ENCODE measurements at places on chromosomes 4 and X.

- DNase-seq, result no peak
Observed at GRCh38 chrX:7133050-7133440, 14.5 kb upstream of the STS start.

GRCh38 chrX:135463937-135464336 is 42.2 kb downstream of the SMIM10L2A start:
- peak; percentile 5 for DNase-seq

GRCh38 chrX:123476611-123477219 is 256.1 kb downstream of the THOC2 start:
- DNase-seq, result no peak

- DNase-seq, result no peak
Observed at GRCh38 chr4:68404153-68404552, 43.1 kb upstream of the TMPRSS11E start.

GRCh38 chrX:2828344-2828958 is at the start of gene GYG2:
TSS of gene GYG2 (plus strand) at chrX:2828930. CDS start at chrX:2830189, 1,259 bp downstream.
- no peak for DNase-seq

- peak; percentile 15 for DNase-seq
Observed at GRCh38 chr4:74397748-74398426, 32.9 kb downstream of the EREG start.

DNA sequence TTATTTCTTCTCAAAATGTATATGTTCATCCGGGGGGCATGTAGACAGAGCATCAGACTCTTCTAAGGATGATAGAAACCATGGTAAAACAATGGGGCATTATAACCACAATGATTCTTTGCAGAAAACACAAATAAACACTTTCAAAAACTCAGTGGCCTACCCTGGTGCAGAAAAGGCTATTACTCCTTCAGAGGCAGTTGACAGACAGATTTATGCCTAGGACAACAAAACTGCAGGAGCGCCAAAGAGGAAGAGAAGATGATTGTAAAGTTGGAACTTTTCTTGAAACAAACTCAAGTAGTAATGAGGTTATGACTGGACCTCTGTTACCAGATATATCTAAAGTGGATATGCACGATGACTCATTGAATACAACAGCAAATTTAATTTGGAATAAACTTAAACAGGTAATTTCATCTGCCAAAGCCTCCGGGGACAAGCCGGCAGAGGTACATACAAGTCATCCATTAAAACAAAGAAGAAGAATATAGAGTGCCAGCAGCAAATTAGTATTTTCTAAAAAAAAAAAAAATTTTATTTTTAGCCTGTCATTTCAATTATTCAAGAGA is 1068.4 kb upstream of the INTU start:
- DNase-seq, result no peak

GRCh38 chr4:7399440-7400234 is 35.1 kb downstream of the PSAPL1 start:
- no peak for DNase-seq

- no peak for DNase-seq
Observed at GRCh38 chr4:2806390-2807355, 13.8 kb downstream of the SH3BP2 start.

- DNase-seq, result no peak
Observed at GRCh38 chr4:73883306-73883705, 14.1 kb downstream of the CXCL1 start.

DNA sequence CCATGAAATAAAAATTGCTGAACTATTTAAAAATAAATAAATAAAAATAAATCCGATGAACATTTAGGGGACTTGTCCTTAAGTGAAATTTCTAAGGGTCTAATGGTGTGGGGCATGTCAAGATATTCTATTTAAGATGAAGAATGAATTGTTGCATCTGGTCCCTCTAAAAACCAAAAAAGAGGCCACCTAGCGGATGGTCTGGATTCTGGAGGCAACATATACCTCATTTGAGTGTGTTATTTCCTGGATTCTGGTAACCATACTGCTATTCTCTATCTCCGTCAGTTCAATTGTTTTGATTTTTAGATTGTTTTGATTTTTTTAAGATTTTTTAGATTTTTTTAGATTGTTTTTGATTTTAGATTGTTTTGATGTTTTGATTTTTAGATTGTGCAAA is 28.3 kb downstream of the AGTR2 start:
- DNase-seq, result peak; percentile 6

DNA sequence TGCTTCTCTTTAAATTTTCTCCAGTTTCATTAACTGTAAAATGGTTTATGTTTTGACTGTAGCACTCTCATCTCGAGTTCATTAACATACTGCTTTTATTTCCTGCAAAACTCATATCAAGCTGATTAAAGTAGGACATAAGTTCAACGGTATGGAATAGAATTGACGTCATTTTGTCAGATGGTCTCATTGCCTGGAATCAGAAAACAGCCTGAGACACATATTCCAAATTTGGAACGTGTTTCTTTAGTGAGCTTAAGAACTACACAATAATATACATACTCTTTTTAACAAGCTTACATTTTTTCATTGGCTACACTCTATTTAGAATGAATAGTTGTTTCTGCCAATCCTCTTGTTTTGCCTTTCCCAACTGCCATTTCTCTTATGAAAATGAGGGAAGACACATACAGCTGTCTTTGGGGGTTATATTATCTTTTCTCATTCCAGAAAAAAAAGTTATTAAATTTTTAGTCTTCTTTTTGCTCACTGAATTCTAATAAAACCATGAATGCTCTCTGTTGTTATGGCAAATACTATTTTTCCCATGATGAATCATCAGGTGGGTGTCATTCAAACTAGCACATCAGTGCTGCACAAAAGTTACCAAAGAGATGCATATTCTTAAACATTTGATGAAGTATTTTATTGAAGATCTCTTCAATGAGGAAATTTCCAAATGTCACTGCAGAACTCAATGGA is 162.8 kb downstream of the GABRB1 start:
- DNase-seq, result no peak

GRCh38 chr4:124044330-124044729 is 647.7 kb downstream of the SPRY1 start:
- DNase-seq, result no peak

- DNase-seq, result peak; percentile 76
Observed at GRCh38 chr4:54091637-54092404, 8.1 kb upstream of the GSX2 start.

DNA sequence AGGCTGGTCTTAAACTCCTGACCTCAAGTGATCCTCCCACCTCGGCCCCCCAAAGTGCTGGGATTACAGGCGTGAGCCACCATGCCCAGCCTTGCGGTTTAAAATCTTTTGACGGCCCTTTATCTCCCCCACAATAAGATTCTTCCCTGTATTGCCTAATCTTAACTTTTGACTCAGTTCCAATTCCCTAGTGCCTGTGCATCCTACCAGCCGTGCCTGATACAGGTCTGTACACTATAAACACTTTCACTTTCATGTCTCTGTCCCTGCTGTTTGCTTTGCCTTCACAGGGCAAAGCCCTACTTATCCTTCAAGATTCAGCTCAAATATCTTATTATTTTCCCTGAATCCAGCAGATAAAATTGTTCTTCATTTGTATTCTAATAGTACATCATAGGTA is 74.6 kb downstream of the WDR44 start:
- peak; percentile 17 for DNase-seq

DNA sequence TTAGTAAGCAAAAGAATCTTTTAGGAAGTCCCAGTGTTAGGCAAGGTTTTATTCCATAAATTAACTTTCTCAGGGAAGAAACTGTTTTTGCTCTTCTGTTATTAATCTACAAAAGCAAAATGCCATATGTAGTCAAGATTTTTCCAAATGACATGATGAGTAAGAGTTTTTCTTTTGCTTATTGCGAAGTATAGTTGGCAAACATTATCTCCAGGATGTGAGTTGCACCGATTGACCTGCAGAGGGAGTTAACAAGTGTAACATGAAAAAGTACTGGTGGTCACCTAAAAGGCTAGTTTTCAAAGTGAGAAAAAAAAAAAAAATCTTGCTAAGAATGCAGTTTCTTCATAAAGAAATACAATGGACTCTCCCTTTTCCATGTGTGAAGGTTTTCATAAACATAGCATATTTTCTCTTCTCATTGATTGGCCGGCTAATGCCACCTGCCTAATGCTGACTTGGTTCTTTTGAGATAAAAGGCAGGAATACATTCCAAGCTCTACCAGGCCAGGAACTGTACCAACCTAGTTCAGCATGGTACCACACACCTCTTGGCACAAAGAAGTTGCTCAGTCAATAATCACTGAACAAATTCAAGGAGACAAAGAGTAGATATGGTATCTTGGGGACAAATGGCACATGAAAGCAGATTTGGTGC is 100.2 kb downstream of the LNX1 start:
- no peak for DNase-seq

DNA sequence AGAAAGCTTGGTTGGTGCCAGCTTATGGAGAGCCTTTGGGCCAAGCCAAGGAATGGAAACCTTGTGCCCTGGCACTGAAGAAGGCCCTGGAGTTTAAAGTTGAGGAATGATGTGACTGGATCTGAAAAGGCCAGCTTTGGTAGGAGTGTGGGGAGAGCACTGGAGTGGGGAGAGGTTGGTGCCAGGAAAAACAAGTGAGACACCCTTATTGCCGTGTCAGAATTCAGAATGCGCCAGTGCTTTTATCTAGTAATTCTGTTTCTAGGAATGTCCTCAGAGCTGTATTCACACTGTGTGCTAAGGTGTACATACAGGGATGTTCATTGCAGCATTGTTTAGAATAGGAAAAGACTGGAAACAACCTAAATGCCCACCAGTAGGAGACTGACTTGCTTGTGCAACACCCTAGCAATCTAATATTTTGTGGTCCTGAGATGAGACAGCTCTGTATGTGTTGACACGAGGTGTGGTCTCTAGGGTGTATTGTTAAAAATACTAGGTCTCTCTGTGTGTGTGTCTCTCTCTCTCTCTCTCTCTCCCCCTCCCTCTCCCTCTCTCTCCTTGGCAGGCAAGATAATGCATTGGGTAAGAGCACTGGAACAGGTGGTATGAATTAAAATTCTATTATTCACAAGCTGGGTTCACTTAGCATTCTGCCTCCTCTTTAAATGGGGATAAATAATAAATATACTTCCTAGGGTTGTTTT is 107.8 kb downstream of the GATB start:
- DNase-seq, result no peak

DNA sequence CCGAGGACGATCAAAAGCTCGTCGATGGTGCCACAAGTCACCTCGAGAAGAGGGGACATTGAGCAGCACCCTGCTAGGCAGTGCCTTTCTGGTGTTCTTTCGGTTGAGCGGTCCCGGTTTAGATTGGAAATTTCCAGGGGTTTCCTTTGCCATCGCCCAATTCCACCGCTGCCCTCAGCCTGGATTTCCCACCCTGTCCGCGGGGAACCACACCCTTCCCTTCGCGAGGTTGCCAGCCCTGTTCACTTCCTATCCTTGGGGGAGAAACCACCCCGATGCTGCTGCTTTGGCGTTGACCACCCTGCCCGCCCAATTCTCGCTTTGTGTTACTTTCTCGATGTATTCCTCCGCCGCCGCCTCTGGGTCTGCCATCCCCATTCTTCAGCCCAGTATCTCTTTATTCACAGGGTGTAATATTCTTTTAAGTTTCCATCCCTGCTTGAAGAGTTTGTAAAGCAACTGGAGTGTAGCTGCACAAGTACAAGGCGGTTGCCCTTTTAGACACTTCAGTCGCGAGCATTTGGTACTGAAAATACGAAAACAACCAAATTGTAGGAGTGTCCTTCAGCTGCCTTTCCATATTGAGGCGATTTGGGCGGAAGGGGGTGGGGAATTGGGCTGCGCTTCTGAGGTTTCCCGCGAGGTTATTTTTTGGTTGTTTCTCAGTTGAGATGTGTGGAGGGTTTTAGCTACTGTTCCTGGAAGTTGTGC is 1.1 kb downstream of the OGT start:
- DNase-seq, result peak; percentile 74

DNA sequence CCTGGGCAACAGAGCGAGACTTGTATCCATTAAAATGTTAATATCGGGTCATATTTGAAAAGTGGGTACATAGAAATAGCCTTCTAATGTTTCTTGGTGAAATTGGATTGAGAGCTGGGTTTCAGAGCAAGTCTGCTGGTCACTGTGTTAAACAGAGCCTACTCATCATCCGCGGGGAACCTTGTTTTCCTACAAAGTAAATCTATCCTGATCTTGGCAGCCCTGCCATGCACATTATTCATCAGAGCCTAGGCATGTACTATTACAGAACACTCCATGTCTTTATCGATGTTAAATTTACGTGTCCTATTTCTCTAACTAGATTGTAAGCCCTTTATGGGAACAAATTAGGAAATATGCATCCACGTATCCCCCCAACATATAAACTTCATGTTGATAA is 18.7 kb downstream of the SETD7 start:
- DNase-seq, result no peak

GRCh38 chrX:105876658-105877057 is 54.3 kb downstream of the NRK start:
- peak; percentile 17 for DNase-seq

DNA sequence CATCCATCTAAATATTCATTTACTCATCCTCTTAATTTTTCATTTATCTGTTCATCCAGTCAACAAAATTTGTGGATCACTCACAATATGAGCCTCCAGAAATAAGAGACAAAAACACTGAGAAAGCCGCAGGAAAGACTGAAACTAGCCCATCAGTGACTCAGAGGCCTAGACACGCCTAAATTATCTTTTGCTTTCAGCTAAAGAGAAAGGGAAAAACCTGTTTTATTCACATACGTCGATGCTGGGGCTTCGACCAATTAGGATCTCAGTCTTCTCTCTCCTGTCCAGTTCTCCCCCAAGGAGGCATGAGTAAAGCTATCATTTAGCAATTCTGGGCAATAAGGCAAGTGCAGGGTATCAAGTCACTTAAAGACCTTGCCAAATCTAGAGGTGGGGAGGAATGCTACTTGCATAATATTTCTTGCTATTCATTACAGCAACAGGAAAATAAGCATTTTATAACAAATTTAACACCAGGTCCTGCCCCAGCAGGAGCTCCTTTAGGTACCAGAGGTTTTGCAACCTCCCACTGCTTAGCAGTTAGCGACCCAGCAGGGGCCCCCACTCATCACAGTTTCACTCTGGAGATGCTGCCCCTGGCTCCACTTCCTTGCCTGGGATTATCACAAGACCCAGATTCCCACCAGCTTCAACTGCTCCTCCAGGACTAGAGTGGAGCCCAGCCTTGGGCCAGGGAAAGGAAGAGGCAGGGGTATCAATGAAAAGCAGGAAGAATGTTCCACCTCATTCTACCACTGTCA is 30.1 kb upstream of the TMEM154 start:
- peak; percentile 32 for DNase-seq

DNA sequence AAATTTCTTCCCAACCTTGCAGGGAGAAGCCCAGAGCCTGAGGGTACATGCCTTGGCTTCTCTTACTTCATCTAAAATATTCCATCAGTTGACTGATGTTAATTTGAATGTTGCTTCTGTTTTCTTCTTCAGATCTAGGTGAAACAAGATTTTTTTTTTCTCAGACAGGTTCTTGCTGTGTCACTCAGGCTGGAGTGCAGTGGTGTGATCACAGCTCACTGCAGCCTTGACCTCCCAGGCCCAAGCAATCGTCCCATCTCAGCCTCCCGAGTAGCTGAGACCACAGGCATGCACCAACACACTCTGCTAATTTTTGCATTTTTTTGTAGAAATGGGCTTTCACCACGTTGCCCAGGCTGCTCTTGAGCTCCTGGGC is 62.1 kb upstream of the KLF3 start:
- no peak for DNase-seq

GRCh38 chr4:77154065-77154464 is 2.9 kb upstream of the CCNG2 start:
- no peak for DNase-seq
